Activated CD4-positive, alpha-beta memory T cell treated with anti-CD3 and anti-CD28 coated beads for 36 hours (primary cell): ENCODE measurements at places on chromosomes 3 and 15.

DNA sequence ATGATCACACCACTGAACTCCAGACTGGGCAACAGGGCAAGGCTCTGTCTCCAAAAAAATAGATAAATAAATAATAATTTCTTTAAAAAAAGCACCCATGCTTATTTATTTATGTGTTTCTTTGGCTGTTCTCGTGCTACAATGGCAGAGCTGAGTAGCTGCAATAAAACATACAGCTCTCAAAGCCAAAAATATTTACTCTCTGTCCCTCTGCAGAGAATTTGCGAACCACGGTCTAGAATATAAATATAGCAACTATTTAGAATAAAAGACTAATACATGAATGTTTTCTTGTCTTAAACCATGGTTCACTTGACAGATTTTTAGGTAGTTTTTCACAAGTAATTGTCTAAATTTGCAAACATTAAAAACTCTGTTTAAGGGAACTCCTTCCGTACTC lies 72.7 kb downstream of the ADAM10 start:
- DNase-seq = no peak

DNA sequence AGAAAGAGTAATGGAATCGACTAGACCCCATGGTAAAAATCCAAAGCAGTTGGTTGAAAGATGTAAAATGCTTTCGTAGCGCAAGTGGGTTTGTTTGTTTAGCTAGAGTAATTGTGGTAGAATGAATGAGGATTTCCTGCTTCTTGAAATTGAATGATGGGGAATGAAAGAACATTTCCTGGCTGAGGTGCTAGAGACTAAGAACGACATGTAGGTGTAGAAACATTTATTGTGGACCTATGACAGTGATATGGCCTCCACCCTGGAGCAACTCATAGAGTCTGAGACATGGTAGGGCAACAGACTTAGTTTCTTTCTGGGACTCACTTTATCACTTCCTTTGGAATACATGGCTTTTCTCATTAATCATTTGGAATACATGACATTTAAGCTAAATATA lies 467.6 kb upstream of the CFAP20DC start:
- DNase-seq = no peak

- DNase-seq = no peak
Measured at GRCh38 chr3:33201195-33201594, 17.4 kb downstream of the SUSD5 start.

DNA sequence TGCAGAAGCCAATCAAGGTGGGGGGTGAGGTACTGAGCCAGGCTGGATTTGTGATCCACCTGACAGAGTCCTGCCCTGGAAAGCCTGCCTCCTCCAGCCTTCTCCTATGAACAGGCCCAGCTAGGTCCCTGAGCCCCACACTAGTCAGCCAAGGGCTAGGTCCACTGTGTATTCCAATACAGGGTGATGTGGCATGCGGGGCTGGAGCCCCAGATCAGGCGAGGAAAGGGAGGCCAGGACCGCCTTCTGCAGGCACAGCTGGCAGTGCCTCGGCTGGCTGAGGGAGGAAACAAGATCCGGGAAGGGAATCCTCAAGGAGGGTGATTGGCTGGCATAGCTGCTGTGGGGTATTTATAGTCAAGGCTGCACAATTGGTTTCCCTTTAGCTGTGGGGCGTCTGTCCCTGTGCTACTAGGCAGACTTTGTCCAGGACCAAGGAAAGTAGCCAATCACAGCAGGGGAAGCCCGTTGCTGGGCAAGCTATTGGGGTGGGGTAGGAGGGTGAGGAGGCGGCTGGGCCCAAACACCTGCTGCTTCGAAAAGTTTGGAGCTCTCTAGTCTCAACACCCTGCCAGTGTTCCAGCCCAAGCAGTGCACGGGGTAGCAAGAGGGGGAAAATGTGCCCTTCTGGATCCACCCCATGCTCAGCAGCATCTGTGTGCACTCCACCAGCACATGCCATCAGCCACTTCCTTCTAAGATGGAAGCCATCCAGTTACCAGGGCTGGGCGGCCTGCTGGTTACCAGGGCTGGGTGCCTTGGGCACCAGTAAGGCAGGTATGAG lies 5.9 kb downstream of the KY start:
- no peak for DNase-seq

DNA sequence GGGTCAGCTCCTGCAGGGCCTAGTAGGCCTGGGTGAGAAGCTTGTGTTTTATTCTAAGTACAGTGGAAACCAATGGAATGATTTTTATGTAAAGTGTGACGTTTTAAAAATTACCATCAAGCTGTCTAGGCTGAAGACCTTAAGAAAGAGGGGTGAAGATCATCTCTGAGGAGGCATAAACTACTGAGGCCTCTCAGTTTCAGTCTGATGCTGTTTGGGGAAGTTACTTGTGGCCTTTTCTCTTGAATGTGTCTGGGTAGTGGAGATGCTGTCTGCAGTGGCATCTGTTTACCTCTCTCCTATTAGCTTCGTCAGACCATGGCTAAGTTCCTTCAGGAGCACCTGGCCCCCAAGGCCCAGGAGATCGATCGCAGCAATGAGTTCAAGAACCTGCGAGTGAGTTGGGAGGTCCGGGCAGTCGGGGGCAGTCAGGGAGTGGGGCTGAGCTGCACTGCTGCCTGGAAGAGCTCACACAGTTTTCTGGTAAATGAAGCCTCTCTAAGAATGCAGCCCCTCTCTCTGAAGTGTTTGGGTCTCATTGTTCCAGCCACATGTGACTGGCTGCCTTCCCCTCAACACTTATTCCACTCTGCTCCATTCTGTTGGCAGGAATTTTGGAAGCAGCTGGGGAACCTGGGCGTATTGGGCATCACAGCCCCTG lies 1.9 kb downstream of the IVD start:
- DNase-seq = no peak

- DNase-seq = no peak
Measured at GRCh38 chr3:12458901-12459300, 25.4 kb upstream of the TSEN2 start.
